ENCODE measurements at places on chromosomes 5 and 9. TPM values are rescaled to one million over a fixed set of nuclear protein-coding genes. Genes with fewer than 3 reads are reported as not detected.

Gene MYOT
- polyA plus RNA-seq: 0.55 TPM

DNA sequence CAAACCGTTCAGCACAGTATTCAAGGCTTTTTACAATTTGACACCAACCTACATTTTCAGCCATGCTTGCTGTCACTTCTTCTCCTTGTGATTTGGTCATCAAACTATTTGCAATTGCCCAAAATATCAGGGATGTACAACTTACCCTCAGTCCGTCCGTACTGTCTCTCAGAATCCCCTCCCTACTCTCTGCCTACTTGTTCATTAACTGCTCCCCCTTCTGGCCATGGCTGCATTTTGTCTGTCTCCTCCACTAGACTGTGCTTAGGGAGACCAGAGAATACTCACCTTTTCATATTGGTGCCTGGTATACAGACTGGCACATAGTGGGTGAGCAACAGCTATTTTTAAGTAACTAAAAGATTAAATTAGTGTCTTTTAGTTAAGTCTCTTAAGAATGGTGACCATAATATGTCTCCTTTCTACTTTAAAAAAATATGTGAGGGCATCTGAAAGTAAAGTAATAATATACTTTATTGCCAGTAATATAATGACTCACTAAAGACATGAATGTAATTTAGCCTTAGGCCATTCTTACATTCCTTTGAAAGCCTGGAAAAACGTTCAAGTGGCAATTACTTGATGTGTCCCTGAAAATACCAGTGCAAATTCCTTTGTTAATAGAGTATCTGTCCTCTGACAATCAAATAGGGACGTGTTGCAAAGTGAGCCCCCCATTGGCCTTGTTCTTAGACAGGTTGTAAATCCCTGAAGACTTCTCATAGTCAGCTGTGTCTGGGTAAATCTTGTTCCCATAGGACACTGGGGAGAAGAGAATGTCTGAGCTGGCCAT is 27.8 kb downstream of the PRLR start:
- no peaks in the 10 kb centered on the region for H3K36me3 ChIP-seq
- no peak overlapping the region for H3K4me3 ChIP-seq

DNA sequence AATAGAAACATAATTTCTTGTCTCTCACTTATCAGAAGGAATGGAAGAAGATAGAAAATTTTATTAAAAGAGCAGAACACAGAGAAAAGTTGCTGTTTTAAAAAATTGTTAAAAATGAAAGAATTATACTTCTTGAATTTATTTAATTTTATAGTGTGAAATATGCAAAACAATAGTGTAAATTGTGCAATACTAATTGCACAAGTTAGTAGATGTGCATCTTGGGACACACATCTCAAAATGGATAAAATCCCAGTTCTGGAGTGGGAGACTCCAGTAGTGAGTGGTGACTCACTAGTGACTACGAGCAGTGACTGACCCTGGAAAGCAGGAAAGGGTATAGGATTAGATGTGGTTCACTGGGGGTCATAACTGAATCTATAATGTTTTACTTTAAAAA is 223.2 kb downstream of the MSX2 start:
- H3K4me3 ChIP-seq: no peak overlapping the region
- no peaks in the 10 kb centered on the region for H3K4me1 ChIP-seq
- no peaks in the 10 kb centered on the region for H3K36me3 ChIP-seq
- no peak for DNase-seq
- H3K27me3 ChIP-seq: no peaks in the 10 kb centered on the region

Gene CATSPER3
- polyA plus RNA-seq: 0.10 TPM

Gene CNTFR
- polyA plus RNA-seq: 1.5 TPM

- no peak overlapping the region for H3K4me3 ChIP-seq
- H3K4me1 ChIP-seq: no peaks in the 10 kb centered on the region
- no peak overlapping the region for H3K27ac ChIP-seq
These were observed 98.8 kb downstream of the GCNT1 start for GRCh38 chr9:76557674-76558225.

- no peak overlapping the region for H3K27ac ChIP-seq
- peaks cover 2% of the 10 kb centered on the region for H3K27me3 ChIP-seq
- no peak for DNase-seq
- peaks cover 28% of the 10 kb centered on the region for H3K4me1 ChIP-seq
- H3K36me3 ChIP-seq: no peaks in the 10 kb centered on the region
- no peak overlapping the region for H3K4me3 ChIP-seq
These were observed 6.0 kb downstream of the SLC46A2 start for GRCh38 chr9:112884721-112885120.

DNA sequence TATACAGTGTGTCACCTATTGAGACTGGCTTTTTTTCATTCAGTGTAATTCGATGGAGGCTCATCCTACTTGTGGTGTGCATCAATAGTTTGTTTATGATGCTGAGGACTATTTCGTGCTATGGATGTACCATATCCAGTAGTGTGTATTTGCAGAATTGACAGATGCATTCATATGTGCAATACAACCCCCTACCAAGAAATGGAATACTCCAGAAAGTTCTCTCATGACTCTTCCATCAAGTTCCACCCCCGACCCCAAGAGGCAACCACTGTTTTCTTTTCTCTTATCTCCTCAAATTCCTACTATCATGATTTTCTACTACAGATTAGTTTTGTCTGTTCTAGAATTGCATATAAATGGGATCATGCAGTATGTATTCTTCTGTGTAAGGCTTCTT is 21.9 kb downstream of the FBXO10 start:
- H3K36me3 ChIP-seq: no peaks in the 10 kb centered on the region
- H3K27me3 ChIP-seq: no peaks in the 10 kb centered on the region
- no peak overlapping the region for H3K4me3 ChIP-seq
- DNase-seq: no peak
- H3K4me1 ChIP-seq: no peaks in the 10 kb centered on the region

Gene OR13C9
- polyA plus RNA-seq: not detected

DNA sequence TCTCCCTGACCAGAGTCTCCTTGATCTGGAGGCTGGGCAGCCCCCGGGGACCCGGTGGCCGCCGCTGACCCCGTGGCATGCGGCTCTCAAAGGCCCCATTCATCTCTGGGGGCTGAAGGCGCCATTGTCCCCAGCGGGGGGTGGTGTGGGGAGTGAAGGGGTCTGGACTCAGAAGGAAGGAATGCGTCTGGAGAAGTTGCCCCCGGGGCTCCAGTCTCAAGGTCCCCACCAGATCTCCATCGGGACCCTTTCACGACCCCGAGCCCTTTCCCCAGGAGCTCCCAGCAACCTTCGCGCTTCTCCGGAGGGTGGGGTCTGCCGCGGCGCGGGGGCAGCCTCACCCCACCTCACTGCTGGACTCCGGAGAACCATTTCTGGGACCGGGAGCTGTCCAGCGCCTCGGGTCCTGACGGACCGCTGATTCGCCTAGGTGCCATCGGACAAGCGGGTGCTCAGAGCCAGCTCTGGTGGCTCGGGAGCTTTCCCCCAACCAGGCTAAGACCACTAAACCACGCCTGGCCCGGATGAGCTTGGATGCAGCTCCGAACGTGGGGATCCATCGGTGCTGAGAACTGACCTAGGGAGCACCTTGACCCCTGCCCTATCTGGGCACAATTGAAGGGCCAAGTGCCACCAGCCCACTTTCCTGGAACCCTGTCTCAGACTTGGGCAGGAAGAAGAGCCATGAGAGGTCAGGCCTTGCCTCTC is 5.1 kb upstream of the PCDH1 start:
- no peak overlapping the region for H3K27ac ChIP-seq
- H3K4me1 ChIP-seq: peaks cover 12% of the 10 kb centered on the region
- no peak overlapping the region for H3K4me3 ChIP-seq
- H3K27me3 ChIP-seq: peaks cover 44% of the 10 kb centered on the region
- no peaks in the 10 kb centered on the region for H3K36me3 ChIP-seq

Gene TSTD2
- polyA plus RNA-seq: 17.8 TPM

Gene PCDHGC4
- 0.12 TPM for polyA plus RNA-seq

Gene SOX30
- 0.03 TPM for polyA plus RNA-seq

Gene NUTM2G
- not detected for polyA plus RNA-seq

- H3K36me3 ChIP-seq: no peaks in the 10 kb centered on the region
- no peak for DNase-seq
- peaks cover 16% of the 10 kb centered on the region for H3K4me1 ChIP-seq
- no peaks in the 10 kb centered on the region for H3K27me3 ChIP-seq
- no peak overlapping the region for H3K4me3 ChIP-seq
These were observed 4.4 kb downstream of the SLC22A4 start for GRCh38 chr5:132298298-132299212.

Gene ALDOB
- polyA plus RNA-seq: not detected

DNA sequence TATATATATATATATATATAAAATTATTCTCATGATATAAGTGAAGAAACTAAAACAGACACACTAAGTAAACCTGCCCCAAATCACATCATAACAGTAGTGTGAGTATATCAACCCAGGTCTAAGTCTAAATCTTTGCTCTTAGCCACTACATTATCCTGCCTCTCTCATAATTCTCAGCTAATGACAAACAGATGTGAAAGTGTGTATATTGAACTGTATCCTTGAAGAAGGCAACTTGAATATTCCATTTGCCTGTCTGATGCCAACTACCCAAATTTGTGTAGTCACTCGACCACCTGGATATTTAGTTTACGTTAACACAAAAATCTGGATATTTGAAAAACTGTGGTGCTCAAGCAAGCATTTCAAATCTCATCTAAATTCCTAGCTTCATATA is 97.4 kb downstream of the PPP2R2B start:
- no peaks in the 10 kb centered on the region for H3K36me3 ChIP-seq
- H3K4me3 ChIP-seq: no peak overlapping the region
- no peak for DNase-seq
- no peak overlapping the region for H3K27ac ChIP-seq
- no peaks in the 10 kb centered on the region for H3K4me1 ChIP-seq

Data from keratinocyte (primary cell).